ENCODE measurements at places on chromosomes 11 and 22. TPM values are rescaled to one million over a fixed set of nuclear protein-coding genes. Genes with fewer than 3 reads are reported as not detected.

Gene LRRC75B
- 2.2 TPM for total RNA-seq

Gene CHRM1
- total RNA-seq = not detected

Gene RBM7
- 26.6 TPM for total RNA-seq

Gene DCDC1
- under 0.01 TPM for total RNA-seq

Gene SEPTIN5
- 25.6 TPM for total RNA-seq

Gene PI4KA
- total RNA-seq = 33.2 TPM

Gene MUC2
- not detected for total RNA-seq

Gene MRGPRF
- total RNA-seq = 33.0 TPM

Gene FADD
- 29.5 TPM for total RNA-seq

Gene SERHL2
- 4.7 TPM for total RNA-seq

Gene RIC3
- total RNA-seq = not detected

Gene TMEM45B
- 0.13 TPM for total RNA-seq

Gene C11orf16
- not detected for total RNA-seq

Gene OR51B2
- not detected for total RNA-seq

Gene MISFA
- 0.31 TPM for total RNA-seq

Gene OR2AG2
- 0.13 TPM for total RNA-seq
